ENCODE measurements at places on chromosomes 2 and 18.

- no peak for DNase-seq
Measured at GRCh38 chr2:37593024-37593423, 78.4 kb downstream of the CDC42EP3 start.

- no peak for DNase-seq
Measured at GRCh38 chr2:19127616-19128015, 230.8 kb downstream of the OSR1 start.

DNA sequence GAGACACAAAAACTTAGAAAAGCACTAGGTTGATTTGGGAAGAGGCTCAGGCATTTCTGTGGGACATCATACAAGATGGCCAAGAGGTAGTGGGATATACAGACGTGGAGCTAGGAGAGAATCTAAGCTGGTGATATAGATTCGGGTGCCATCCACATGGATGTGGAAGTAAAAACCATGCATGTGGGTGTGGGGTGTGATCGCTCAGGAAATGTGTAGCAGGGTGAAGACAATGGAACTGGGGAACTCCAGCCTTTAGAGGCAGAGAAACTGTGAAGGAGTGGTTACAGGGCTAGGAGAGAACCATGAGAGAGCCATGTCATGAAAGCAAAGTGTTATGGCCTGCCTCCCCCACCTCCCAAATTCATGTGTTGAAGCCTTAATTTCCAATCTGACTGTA lies 43.0 kb upstream of the CTLA4 start:
- DNase-seq = no peak

- no peak for DNase-seq
Measured at GRCh38 chr2:184413221-184413620, 185.1 kb upstream of the ZNF804A start.

- DNase-seq = no peak
Measured at GRCh38 chr2:150944315-150944714, 317.3 kb downstream of the RBM43 start.

DNA sequence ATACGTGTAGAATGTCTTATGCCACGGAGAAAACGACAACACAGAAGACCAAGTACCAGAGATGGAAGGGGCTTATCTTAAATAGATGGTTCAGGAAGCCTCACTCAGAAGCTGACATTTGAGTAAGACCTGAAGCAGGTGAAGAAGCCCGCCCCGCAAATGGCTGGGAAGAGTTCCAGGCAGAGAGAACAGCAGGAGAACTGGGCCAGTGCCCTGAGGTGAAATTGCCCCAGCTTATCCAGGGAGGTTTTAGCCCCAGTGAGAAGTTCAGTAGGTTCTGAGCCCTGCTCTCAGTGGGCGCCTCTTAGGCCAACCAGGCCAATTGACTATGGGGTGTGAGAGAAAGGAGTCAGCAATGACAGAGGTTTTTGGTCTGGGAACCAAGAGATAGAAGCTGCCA lies 166.1 kb upstream of the FOSL2 start:
- DNase-seq = peak; percentile 50

DNA sequence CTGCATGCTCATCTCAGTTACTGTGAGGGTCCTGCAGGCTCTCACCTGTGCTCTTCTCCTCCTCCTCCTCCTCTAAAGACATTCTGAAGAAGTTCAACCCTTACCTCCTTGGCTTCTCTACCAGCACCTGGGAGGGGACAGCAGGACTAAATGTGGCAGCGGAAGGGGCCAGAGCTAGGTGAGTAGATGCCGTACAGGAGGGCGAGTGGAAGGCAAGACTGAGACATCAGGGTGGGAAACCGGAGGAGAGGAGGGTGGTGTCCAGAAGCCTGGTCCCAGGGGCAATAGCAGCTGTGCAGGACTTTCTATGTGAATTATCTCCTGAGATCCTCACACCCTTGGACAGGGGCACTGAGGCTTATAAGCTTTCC lies 124.9 kb downstream of the PLB1 start:
- DNase-seq = no peak

DNA sequence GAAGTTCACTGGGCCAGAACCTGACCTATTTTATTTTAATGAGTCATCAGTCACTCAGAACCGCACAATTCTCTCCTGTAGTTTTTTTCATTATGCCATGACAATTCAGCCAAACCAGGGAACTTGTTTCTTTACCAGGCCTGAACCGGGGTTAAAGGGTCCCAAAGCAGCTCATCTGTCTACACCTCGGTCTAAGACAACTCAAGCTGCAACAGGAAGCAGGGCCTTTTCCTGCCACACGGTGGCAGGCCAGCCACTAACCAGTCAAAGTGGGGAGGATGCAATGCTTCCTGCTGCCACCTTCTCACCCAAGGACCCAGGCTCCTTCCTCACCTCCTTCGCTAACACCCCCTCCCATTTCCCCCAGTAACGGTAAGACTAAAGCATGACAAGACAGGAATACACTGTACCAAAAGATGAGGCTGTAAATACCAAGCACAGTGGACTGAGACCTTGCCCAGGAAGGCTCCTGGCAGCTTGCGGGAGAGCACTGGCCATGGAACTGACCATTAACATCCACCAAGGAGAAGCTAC lies 56.7 kb upstream of the ACKR3 start:
- peak; percentile 54 for DNase-seq

GRCh38 chr18:23306822-23307221 lies 146.3 kb upstream of the RIOK3 start:
- DNase-seq = no peak

DNA sequence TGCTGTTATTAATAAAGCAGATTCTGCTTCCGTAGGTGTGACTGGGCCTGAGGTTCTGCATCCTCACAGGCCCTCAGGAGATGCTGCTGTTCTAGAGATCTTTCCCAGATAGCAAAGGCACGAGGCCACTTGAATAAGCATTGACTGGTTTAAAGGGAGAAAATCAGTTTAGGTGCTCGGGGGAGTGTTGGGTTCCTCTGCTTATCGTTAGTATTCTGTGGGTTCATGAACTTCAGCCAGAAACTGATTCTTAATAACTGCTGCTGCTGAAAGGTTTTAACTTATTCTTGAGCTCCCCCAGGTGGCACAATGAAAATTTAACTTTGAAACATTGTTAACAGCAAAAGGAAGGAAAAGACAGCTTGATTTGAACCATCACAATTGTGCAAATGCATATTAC lies 56.9 kb downstream of the ITGA6 start:
- peak; percentile 33 for DNase-seq

DNA sequence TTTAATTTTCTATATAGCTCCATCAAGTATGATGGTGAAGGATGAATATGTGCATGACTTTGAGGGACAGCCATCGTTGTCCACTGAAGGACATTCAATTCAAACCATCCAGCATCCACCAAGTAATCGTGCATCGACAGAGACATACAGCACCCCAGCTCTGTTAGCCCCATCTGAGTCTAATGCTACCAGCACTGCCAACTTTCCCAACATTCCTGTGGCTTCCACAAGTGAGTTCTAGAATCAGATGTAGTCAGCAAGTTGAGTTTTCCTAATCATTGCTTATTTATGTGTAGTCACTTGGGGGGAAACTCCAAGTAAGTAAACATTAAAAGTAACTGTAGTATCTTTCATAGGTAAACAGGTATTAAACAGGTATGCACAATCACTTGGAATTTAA lies 24.8 kb downstream of the SMAD4 start:
- no peak for DNase-seq

- no peak for DNase-seq
Measured at GRCh38 chr2:48588745-48589144, 28.9 kb upstream of the GTF2A1L start.

DNA sequence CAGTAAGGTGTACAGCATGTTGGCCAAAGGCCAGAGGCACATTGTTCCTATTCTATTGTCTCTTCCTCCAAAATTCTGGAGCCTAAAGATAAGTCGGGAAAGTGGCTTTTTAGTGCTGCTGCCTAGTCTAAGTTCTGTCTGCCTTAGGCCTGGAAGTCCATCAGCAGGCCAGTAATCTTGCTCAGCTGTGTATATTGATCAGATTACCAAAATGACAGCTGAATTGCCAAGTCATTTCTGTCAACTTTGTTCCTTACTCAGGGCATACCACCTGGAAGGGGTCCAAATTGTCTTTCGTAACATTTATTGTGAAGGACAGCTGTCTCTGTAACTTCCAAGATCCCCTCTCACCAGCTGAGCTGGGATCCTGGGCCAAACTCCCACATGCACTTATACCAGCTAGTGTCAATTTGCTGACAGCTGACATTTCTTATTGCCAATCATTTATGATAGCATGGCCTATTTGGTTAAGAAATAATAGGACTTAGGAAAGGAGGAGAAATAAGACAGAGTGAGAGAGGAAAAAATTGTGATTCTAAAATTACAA lies 116.8 kb upstream of the FSHR start:
- DNase-seq = no peak

DNA sequence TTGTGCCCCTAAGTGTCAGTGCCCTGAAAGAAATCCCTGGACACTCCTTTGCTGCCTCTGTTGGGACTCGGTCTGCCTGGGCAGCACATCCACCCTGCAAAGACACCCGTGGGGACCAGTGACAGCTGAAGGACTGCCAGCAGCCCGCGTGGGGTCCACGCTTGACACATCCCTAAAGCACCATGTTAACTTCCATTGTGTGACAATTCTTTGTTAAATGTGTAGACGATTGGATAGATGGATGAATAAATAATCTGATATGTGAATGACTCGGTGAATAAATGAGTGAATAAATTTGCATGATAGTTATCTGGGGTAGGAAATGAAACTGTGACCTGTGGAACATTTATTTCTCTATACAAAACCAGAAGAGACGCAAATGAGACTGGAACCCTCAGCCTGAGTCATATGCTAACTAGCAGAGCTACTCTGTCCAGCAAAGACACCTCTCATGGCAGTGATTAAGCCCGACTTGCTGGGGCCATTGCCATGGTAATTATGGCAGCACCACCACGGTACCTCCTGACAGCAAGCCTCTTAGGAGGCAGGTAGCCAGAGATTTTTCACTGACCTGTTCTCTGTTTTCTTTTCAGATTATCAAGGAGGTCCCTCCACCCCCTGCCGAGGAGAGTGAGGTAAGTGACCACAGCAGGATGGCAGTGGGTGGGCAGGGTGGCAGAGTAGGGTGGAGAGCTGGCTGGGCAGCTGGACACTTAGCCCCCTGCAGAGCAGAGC lies 156.8 kb downstream of the ANTXR1 start:
- DNase-seq = peak; percentile 20

- DNase-seq = no peak
Measured at GRCh38 chr2:144358979-144359541, 160.9 kb downstream of the ZEB2 start.

DNA sequence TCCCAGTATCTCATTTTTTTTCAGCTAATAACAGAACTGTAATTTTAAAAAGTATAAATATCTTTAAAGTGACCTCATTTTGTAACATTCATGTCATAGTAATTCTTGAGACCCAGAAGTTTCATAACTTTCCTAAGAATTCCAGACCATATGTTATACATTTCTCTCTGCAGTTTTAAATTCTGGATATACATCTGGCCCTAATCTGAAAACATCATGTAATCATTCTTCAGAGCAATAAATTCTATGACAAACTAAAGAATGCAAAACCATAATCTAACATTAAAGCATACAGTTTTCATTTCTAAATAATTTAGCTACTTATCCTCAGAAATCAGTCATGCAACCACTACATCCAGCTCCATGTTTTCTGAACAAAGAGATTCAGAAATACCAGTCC lies 198.3 kb upstream of the SLC35G4 start:
- DNase-seq = no peak

GRCh38 chr2:238128534-238129001 lies 9.9 kb upstream of the KLHL30 start:
- no peak for DNase-seq

GRCh38 chr2:84906900-84907714 lies 1.7 kb downstream of the TMSB10 start:
- DNase-seq = peak; percentile 42

GRCh38 chr2:1802469-1803216 lies 58.3 kb upstream of the PXDN start:
- DNase-seq = peak; percentile 87

DNA sequence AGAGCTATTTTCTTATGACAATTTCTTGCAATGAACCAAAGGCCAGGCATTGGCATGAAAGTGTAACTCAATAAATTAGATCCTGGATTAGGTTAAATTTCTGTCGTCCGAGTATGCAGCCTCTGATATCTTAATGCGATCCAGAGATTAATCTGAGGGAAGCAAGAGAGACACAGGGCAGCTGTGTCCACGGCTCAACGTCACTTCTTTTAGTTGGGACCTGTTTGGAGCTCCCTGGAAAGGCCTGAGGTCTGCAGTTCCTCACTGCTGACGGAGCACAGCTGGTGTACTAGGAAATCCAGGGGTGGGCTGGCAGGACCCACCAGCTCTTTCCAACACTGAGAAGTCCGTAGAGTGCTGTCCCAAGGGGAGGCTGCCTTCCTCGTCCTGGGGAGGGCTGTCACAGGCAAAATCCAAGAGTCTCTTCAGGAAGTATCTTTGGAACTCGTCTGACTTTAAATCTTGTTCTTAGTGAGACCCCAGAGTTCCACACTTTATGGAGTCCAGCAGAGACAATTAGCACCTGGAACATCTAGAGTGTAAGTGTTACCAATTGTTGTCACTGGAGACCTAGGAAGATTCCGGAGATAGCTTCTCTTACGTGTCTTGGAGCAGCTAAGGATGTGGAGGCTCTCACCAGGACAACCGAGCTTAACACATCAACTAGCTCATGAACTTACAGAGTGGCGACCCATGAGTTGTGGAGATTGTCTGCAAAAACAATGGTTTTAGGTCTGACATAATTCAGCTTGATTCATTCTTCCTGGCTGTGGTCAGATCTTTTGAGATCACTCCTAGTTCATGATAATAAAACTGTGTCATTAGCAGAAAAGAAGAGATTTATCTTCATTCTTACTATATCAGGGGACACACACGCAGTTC lies 173.7 kb downstream of the ACKR3 start:
- no peak for DNase-seq

GRCh38 chr18:41069167-41069566 lies 885.9 kb upstream of the PIK3C3 start:
- DNase-seq = no peak

DNA sequence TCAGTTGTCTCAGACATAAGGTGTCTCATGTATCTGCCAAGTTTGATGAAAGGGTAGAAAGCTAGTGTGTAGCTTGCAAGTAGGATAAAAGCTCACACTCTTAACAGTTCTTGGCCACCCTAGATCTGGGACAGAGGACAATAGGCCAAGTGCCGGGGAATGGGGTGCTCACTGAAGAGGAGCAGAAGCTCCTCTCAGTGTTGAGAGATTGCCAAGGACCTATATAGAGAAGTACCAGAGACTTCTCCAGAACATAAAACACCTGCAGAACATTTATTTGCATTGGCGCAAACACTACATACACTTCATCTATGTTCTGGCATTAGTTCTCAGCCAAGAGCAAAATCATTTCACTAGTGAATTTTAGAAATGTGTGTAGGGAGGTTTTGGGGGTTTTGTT lies 2.9 kb upstream of the GTF3C3 start:
- DNase-seq = no peak

- DNase-seq = peak; percentile 73
Measured at GRCh38 chr2:216696751-216697560, 1.6 kb upstream of the IGFBP5 start.
